Suppressor macrophage treated with lipopolysaccharide for 1 hour (primary cell): ENCODE measurements at places on chromosomes 6 and 20.

DNA sequence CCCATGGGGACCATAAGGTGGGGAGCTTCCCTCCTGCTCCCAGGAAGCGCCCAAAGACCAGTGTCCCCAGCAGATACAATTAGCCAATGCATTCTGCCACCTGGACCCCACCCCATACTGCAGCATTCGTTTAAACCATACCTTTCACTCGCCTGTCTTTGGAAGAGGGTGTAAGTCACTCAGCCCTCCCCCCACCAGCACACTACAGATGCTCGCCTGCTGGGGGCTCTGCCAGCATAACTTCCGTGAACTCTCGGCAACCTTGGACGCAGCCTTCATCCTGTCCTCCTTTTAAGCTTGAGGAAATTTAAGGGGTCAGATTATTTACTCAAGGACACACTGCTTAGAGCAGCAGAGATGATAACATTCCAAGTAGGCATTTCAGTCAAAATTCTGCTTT is 94.4 kb upstream of the NAA20 start:
- no peak for DNase-seq

GRCh38 chr6:131005439-131006016 is 57.5 kb downstream of the EPB41L2 start:
- no peak for DNase-seq

DNA sequence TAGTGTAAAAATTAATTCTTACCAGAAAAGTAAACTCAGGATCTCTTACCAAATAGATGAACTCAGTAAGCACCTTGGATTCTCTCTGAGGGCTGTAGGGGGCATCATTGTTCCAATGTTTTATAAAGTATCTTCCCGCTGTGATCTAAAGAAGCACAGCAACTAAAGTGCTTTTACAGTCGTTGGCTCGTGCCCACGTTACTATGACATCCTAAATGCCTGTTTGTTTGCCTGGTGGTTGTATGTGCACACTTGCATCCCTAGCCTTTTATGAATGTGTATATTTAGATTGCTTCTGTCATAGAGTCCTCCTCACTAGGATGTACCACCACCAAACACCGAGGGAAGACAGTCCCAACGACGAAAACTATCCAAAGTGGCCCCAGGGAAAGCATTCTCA is 34.5 kb downstream of the SLX4IP start:
- peak; percentile 79 for DNase-seq

DNA sequence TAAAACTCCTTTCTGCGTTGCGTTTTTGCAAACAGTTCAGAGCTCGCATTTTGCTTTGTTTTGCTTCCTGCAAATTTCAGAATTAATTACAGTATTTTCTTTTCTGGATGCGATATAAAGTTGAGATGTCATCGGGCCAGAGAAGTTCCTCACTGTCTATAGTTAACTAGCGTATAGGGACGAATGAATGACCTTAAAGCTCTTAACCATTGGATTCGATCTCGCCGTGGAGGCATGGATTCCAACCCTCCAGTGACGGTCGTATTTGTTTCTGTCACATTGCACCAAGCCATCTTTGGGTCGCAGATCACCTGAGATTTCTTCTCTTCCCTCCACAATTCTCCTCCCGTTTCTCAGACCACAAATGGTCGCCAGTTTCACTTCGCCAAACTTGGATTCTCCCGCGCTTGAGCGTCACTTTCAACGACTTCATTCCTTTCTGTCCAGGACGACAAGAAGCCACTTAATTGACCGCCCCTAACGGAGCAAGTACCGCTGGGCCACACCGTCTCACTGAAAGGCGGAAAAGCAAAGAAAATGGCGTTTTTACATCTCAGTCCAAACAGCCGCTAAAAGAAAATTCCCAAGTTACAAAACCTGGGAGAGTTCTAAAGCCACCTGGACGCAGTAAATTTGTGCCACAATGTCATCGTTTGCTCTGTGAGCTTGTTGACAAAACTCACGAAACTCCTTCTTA is 85.3 kb upstream of the ZNF184 start:
- no peak for DNase-seq

DNA sequence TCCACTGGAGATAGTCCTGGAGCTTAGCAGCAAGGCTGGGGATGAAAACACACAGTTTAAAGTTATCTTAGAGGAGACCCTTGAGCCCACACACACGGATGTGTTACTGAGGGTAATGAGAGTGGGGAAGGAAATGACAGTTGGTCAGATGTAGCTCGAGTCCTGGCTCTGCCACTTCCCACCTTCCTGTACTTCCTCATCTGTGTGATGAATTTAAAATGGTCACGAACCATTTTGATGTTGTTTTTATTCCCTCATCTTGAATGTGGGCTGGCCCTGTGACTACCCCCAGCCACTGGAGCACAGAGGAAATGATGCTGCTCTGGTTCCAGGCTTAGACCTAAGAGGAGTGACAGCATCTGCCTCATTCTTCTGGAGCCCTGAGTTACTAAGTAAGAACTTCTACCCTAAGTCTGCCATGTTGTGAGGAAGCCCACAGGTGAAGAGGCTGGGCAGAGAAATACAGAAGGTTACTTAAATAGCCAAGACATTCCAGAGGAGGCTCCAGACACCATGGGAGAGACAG is 141.2 kb downstream of the NRN1 start:
- peak; percentile 34 for DNase-seq

DNA sequence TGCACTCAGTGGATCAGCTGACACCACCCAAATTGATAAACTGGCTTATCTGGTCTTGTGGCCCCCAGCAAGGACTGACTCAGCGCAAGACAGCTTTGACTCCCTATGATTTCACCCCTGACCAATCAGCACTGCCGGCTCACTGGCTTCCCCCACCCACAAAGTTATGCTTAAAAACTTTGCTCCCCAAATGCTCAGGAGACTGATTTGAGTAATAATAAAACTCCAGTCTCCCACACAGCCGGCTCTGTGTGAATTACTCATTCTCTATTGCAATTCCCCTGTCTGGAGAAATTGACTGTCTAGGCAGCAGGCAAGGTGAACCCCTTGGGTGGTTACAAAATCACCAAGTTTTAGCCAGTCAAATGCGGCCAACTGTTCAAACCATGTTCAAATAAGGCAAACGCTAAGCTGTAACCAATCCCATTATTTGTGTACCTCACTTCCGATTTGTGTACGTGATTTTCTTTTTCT is 32.5 kb downstream of the SLC22A2 start:
- no peak for DNase-seq

- no peak for DNase-seq
These were observed 82.3 kb downstream of the LRRC1 start for GRCh38 chr6:53877151-53877550.

- DNase-seq: no peak
These were observed 33.5 kb downstream of the PNLDC1 start for GRCh38 chr6:159833556-159833955.

DNA sequence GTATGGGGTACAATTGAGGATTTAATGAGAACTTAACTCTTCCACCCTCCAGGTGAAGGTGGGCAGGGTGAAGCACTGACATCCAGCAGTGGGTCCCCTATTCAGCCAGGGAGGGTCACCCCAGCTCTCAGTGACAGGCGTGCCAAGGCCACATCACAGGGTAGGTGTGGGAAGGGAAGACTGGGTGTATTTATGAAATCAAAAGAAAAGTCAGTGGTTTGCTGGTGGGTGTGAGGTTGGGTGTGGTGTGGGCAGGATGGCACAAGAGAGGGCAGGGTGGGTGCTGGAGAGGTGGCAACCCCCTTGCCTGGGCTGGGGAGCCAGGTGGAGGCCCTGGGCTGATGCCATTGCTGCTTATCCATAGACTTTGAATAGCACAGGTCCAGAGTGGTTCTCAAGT is 16.6 kb downstream of the SYNDIG1 start:
- no peak for DNase-seq

DNA sequence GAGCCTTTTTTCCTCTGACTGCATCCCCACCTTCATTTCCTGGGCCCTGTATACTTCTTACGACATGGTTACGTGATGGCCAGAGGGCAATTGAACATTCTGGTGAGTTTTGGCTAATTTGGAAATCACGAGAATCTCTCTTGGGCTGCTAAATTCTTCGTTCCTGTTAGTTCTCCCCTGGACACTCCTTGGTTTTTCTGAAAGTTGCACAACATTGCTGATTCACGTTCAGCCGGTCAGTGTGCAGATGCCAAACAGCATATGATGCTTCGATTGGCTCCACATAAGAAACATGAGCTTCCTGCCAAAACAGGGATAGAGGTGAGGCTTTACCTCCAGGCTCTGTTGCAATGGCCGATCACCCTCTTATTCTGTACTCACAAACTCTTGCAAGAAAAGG is 119.4 kb upstream of the LY86 start:
- peak; percentile 88 for DNase-seq

GRCh38 chr6:116127771-116128493 is 2.0 kb upstream of the COL10A1 start:
- DNase-seq: no peak

- DNase-seq: no peak
These were observed 62.1 kb upstream of the CNKSR3 start for GRCh38 chr6:154572556-154572955.

DNA sequence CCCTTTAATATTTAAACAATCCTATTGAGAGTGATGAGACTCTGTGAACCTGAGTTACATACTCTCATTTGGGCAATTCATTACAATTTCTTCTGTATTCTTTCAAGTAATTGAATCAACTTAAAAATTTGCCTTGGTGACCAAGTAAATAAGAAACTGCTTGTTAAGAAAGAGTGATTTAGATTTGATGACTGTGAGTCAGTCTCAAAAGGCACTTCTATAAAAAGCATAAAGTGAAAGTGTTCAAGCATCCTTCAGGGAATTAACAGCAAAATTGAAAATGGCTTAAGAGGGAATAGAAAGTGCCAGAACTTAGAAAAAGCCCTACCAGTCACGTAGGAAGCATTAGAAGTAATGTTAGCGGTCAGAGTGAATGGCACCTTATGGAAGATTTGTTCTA is 654.7 kb downstream of the EPM2A start:
- DNase-seq: no peak

DNA sequence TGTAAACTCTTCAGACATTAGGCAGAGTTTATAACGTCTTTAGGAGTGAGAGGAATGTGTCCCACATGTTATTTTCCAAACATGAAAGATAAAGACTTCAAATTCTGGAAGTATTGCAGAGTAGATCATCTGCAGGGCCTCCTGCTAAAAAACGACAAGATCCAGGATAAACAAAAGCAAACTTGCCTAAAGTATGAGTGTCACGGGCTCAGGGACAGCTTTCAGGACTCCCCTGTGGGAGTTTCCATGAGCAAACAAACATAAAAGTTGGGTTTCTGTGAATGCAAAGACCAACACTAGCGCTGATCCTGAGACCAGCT is 76.9 kb downstream of the TXNDC5 start:
- DNase-seq: no peak

DNA sequence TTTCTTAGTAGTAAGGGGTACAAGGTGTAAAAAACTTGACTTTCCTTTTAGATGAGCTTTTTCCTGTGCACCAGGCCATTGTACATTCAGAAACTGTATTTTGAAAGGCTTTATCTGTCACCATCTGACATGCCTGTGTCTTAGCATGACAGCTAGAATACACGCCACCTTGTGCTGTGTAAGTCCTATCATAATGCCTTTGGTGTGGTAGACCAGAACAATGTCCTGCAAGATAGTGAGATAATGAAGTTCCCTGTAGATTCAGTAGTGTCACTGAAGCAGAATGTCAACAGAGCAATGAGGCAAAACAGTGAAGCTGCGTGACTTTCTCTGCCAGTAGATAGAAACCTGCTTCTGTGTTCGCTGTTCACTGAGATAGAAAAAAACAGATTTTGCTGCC is 105.8 kb downstream of the JAG1 start:
- DNase-seq: no peak

DNA sequence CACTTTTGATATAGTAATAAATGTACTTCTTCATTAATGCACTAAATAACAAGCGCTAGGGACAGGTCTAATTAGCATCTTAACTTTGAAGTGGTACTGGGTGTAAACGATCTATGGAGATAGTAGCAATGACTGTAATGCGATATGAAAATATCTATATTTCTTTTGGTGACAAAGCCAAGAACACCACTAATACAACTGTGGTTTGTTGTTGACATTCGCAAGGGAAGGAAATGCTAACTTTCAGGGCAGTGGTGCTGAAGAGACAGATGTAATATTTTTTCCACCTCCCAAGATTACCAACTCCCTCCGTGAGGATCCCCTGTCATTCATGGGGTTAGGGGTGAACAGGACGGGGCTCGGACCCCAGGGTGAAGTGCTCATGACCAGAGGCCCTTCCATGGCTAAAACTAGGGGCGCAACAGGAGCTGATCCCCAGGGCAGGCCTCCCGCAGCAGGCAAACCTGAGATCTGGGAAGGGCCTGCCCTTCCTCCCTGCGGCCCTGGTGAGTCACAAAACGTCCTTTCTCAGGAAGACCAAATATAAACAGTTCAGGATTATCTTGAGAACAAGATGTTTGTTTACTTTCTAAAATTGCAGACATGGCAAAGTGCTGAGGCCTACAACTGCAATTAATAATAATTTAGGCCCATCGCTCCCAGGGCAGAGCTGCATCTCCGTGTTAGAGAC is 65.0 kb upstream of the TOX2 start:
- no peak for DNase-seq

DNA sequence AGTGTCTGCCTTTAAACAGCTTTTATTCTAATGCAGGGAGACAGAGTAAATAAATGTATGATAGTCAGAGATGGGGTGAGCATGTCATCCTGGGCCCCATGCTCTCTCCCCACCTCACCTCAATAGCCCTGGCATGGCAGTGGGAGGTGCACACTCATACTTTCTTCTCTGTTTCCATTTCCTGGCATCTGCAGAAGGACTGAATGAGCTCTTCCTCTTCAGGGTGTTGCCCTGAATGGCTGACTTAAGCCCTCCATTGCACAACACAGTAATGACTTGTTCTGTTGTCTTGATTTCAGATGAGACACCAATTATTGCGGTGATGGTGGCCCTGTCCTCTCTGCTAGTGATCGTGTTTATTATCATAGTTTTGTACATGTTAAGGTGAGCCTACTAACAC is 57.0 kb upstream of the GNRH2 start:
- peak; percentile 94 for DNase-seq

DNA sequence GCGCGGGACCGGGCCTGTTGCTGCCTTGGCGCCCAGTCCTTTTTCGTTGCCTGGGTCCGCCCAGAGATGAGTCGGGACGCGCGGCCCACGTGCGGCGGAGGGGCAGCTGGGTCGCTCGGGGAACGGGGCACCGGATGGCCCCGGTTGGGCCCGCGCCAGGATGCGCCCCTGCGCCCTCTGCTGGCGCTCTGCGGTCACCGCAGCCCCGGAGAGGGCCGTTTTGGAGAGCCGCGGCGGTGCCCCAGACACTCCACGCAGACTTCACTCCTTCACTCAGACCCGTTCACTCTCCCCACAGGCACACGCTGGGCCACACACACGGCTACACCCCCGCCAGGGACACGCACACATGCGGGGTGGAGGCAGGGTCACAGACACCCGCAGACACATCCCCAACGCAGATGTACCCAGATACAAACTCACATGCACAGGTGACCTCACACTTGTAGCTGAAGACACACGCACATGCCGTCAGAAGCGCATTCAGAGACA is 38.8 kb downstream of the SRC start:
- peak; percentile 91 for DNase-seq

GRCh38 chr6:47187113-47187512 is 122.6 kb downstream of the TNFRSF21 start:
- DNase-seq: no peak

- no peak for DNase-seq
These were observed 68.3 kb upstream of the ASF1A start for GRCh38 chr6:118825661-118826060.

- DNase-seq: no peak
These were observed 75.4 kb downstream of the GRM4 start for GRCh38 chr6:34070315-34071135.

- no peak for DNase-seq
These were observed 64.3 kb downstream of the CDH4 start for GRCh38 chr20:61316346-61316745.

GRCh38 chr6:88775866-88776571 is 187.4 kb downstream of the RNGTT start:
- DNase-seq: no peak
